Sigmoid colon (tissue), 7 donors: ENCODE measurements at places on chromosomes 2 and 18.

DNA sequence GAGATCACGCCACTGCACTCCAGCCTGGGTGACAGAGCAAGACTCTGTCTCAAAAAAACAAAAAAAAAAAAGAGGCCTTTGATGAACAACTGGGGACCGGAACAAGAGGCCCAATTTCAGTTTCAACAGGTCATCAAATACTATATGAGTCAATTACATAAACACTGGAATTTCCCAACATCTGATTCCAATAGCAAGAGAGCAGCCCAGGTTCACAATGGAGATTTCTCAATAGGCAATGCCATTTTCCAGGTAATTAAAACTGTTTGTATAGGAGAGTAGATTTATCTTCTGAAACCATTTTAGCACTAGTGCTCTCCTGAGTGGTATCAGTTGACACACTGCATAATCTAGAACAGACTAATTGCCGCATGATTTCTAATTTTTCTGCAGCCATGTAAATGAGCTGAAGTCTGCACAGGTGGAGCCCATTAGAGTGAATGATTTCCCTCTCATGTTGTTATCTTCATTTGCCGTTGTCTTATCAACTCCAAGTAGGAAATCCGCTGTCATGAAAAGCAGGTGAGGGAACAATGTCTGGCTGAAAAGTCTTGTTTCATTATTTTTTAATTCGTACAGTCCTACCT is 264.1 kb upstream of the MEIS1 start:
- no peak for DNase-seq

DNA sequence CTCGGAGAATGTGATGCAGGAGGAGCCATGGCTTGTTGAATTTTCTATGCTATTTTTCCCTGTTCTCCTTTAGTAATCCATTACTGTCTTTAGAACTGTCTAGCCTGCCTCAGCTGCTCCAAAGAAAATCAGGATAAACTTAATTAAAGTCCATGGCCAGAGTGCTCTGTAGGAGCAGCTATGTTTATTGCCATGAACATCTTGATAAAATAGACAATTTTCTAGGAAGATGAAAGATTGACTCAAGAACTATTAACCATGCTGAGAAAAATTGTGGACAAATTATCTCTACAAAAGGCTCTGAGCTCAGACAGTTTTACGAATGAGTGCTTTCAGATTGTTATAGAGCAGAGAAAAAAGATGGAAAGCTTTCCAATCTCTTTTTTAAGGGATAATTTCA is 193.0 kb downstream of the TTC32 start:
- DNase-seq = no peak

GRCh38 chr18:61334951-61335683 is 1.9 kb downstream of the CDH20 start:
- no peak for DNase-seq

DNA sequence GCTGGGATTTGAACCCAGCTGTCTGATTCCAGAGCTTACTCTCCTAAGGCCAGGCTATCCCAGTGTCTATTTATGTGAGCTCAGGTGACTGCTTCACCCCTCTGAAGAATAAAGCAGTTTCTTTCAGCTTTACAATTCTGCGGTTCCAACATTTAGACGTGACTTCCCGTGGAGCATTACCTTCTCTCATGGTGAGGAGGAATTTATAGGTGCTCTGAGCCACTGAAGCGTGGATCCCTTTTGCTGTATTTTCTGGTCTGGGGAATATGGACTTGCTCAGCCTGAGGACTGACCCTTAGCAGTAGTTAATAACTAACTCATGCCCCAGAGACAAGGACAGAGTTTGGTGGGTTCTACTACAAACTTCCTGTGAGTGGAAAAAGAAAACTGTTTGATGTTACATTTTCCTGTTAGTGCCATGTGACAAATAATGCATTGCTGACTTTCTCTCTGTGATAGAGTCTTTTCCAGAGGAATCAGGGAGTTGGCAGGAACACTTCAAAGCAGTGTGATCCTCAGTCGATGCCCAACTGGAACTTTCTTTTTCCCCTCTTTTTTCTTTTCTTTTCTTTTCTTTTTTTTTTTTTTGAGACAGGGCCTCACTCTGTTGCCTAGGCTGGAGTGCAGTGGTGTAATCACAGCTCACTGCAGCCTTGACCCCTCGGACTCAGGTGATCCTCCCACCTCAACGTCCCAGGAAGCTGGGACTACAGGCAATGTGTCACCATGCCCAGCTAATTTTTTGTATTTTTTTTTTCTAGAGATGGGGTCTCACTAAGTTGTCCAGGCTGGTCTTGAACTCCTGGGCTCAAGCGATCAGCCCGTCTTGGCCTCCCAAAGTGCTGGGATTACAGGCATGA is 21.9 kb downstream of the CASP10 start:
- no peak for DNase-seq

- DNase-seq = no peak
Measured at GRCh38 chr2:187851955-187852561, 297.8 kb upstream of the TFPI start.

DNA sequence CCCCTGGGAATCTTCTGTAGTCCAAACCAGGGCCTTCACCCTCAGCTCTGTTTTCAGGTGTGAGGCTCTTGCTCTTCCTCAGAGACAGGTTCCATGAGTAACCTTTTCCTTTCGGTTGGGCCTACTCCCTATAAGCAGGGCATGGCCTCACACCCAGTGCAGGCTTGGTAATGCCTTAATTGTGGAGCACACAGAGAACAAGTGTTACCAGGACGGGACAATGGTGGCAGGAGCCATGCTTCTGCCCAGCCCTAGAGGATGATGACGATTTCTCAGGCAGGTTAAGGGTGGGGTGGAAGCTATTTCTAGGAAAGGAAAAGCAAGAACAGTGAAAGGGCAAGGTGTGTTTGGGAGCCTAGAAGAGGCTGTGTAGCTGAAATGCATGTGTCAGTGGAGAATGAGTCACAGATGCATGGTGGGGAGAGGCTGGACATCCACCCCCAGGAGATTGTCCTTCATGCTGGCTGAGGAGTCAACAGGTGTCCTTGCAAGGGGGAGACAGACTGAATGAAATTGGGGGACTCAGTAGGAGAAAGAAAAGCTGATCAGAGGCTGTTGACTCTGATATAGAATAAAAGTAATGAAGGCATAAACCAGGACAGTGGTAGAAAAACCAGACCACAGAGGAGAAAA is 22.0 kb upstream of the SERPINB12 start:
- DNase-seq = no peak

DNA sequence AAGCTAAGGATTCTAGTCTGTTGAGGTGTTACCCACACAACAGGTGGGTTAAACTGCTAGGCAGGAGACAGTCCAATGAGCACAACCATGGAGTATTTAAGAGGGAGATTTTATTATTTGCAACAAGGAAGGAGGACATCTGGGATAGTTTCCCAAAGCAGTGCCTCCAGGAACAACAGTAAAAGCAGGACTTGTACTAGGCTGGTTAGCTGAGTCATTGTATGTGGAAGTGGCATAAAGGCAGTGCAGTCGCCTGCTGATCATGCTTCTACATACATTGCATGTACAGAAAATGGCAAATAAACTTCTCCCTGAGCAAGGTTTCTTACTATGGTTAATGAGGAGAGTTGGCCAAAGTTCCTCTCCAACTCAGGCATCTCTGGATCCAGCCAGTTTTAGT is 46.1 kb upstream of the CYTIP start:
- DNase-seq = no peak

DNA sequence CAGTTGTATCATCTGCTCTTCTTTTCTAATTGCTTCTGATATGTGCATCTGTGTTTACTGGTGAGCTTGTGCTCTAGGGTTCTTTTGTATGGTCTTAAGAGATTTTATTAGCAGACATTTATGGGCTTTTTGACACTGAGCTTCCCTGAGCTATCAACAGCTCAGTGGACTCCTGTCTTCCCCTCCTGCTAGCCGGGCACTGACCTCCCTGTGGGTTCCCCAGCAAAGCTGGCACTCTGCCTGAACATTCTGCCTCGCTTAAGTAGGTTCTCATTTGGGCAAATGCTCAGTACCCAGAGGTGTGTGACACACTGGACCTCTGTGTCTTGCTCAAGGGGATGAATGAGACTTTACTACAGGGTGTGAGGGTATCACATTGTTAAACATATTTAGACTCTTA is 15.8 kb downstream of the TRAF3IP1 start:
- no peak for DNase-seq

DNA sequence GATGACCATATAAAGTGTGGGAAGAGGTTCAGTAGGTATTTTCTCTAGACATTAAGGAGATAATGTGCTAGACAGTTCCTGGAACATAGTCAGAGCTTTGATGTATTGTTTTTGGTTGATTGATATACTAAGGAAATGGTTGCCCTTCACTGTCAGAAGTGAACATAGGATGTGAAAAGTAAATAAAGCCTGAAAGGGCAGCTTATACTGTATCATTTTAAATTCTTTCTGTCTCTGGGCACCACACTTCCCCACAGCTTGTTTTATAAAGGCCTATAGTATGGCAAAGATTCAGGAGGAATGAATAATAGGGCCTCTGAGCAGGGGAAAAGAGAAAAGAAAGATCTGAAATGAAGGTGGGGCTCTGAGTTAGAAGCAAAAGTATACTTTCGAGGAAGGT is 72.7 kb upstream of the ITPRID2 start:
- DNase-seq = no peak

DNA sequence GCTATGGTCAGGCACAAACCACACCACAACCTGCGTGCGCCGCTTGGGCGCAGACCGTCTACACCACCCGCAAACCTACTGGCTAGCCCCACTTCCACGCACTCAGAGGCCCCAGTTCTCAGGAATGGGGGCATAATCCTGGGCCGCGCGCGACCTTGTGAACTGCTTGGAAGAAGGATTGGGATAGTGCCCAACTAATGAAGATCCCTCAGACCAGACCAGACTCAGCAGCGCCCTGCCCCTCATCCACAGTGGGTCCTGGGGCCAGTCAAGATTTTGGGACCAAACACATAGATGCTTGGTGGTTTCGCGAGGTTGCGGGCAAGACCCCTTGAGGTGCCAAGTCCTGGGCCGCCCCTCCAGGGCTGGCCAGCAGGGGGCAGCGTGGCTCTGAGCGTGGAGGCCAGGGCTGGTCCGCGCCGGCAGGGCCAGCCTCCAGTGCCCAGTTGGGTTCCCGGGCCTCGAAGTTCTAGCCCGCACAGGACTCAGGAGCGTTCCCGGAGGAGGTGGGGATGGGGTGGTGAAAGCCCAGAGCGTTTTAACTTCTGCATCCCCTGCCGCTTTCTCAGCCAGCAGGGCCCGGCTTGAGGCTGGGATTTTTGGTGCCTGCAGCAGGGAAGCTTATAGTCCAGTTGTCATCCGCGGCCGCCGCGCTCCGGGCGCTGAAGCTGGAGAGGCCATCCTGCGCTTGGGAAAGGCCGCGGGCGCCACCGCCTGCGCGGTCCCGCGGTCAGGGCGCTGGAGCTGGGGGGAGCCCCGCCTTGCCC is 8.3 kb downstream of the OSR1 start:
- no peak for DNase-seq

GRCh38 chr2:60422826-60423483 is 130.5 kb downstream of the BCL11A start:
- no peak for DNase-seq

DNA sequence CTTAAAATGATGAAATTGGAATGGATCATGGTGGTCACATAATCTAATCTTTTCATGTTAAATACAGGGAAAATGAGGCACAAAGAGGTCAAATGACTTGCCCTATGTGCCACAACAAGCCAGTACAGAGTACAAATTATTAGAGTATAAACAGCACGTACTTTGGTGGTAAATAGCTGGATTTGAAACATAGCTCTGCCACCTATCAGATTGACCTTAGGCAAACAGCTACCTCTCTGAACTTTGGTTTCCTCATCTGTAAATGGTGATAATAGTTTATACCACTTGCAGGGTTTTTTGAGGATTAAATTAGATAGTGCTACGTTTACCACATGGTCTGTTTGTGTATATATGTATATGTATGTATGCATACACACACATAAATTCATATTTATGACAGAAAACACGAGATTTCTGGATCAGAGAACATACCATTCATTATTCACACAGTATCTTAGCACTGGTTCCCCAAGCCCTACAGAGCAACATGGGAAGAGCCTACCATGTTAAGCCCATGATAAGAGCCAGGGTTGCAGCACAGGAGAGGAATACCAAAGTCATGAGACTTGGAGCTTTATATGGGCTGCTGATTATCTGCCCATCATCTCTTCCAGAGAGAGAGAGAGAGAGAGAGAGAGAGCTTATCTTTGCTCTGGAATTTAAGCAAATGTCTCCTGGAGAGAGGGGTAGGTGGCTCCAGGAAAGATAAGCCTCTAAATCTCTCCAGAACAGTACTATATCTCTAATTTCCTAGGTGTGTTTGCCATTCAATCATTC is 73.5 kb downstream of the MDH1 start:
- DNase-seq = no peak

DNA sequence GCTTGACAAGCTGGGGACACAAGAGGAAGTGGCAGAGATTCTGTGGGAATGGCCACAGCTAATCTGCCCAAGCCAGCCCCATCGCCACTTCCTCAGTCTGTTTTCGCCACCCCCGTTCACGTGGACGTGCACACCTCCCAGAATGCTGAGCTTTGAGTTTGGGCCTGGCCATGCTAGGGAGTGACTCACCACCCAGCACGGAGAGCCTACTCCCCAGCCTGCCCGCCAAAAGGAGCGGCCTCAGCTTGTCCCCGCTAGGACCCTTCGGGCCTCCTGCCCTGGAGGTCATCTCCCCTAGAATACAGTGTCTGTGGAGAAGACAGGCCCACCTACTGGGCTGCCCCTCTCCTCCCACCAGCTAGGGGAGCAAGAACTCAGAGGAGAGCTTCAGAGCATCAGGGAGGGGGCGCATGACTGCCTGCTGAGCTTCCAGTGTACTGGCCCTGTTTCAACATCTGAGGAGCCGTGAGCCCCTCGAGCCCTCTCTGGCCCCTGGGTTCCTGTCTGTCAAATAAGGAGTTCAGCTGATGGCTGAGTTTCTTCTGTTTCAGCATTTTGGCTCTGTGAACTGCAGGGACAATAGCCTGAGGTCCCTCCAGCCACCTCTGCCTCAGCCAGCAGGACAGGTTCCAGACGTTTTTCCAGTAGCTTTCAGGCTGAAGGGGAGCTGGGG is 5.1 kb downstream of the SLC35F6 start:
- DNase-seq = peak; percentile 92

DNA sequence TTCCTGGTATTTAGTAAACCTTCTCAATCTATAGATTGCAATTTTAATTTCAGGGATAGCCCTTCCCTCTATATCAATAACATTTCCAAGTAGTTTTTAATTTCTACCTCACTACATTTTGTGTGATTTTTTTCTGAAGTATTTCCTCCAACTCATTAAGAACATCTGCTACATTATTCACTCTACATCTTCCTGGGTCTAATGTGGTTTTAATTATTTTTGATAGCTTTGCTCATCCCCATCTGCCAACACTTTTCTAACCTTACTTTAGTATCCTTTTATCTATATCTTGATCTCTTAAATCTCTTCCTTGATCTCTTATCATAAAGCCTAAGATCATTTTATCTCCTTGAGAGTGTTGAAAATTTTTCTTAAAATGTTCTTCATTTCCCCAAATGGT is 278.3 kb upstream of the CYP26B1 start:
- DNase-seq = no peak
